ENCODE measurements at places on chromosomes 16 and 17.

DNA sequence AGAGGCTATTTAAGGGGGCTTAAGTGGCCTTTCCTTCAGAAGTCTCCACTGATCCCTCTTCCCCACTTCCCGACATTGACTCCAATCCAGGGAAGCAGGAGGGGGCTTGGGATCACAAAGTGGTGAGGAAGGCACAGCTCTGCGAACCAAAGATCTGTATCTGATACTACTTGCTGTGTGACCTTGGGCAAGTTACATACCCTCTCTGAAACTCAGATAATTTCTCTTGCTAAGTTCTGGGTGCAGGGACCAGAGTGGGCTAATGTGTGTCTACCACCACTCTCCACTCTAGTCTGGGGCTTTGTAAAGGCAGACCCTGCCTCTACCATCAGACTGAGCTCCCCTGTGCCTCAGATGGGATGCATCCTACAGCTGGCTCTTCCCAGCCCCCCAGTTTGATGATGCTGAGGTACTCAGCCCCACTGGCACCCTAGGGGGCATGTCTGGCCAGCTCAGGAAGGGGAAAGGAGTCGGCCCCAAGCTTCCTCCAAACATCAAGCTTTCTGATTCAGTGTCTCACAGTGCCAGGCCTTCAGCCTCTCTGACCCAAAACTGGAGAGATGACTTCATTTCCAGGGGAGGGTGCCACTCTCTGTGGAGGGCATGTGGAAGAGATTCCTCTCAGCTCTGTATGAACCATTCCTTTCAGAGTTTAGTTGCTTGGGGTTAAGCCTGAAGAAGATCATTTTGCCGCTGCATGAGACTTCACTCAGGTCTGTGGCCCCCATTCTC, 10.9 kb downstream of the DLX4 start:
- no peak for DNase-seq

DNA sequence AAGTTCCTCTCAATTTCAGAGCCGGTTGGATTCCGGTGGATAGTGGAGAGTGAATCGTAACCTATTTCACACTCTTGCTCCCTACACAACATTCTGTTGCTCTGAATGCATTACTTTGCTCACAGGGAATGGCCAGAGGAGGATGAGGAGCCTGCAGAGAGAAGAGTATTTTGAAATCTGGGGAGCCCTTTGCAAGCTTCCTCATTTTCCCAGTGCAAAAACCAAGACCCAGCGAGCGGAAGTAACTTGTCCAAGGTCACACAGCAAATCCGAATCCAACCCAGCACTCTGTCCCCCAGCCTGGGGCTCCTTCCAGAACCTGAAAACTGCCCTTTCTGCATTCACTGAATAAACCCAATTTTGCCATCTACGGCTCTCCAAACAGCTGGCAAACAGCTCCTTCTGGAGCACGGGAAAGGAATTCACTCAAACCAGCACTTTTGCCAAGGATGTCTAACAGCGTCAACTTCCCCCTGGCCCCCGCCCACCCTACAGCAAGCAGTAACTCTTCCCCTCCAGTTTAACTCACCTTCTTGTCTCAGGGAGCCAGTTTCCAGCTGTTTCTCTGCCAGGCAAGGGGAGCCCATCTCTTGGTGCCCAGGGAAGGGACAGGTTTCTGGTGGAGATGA, 557 bp downstream of the KCNG4 start:
- no peak for DNase-seq

- no peak for DNase-seq
These were observed 19.1 kb upstream of the GSG1L start for GRCh38 chr16:28082624-28083023.

DNA sequence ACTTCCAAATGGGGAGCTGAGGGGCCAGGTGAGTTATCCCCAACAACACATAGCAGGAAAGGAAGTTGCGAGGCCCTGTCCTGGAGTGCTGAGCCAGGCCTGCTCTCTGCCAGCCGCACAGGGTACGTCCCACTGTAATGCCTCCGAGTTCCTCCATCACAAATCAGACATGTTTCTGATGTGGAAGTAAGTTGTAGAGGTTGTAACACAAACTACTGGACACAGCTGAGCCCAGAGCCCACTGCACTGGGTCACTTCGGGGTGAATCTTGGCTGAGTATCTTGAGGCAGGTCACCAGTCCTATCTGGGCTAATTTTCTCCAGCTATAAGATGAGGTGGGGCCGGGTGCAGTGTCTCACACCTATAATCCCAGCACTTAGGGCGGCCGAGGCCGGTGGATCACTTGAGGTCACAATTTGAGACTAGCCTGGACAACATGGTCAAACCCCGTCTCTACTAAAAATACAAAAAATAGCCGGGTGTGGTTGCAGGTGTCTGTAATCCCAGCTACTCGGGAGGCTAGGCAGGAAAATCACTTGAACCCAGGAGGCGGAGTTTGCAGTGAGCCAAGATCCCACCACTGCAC, 100.8 kb upstream of the CDH5 start:
- no peak for DNase-seq

- DNase-seq, result no peak
These were observed 16.0 kb upstream of the CIBAR2 start for GRCh38 chr16:85128079-85128837.
